ENCODE measurements at places on chromosomes 1 and 21. TPM values are rescaled to one million over a fixed set of nuclear protein-coding genes. Genes with fewer than 3 reads are reported as not detected.

DNA sequence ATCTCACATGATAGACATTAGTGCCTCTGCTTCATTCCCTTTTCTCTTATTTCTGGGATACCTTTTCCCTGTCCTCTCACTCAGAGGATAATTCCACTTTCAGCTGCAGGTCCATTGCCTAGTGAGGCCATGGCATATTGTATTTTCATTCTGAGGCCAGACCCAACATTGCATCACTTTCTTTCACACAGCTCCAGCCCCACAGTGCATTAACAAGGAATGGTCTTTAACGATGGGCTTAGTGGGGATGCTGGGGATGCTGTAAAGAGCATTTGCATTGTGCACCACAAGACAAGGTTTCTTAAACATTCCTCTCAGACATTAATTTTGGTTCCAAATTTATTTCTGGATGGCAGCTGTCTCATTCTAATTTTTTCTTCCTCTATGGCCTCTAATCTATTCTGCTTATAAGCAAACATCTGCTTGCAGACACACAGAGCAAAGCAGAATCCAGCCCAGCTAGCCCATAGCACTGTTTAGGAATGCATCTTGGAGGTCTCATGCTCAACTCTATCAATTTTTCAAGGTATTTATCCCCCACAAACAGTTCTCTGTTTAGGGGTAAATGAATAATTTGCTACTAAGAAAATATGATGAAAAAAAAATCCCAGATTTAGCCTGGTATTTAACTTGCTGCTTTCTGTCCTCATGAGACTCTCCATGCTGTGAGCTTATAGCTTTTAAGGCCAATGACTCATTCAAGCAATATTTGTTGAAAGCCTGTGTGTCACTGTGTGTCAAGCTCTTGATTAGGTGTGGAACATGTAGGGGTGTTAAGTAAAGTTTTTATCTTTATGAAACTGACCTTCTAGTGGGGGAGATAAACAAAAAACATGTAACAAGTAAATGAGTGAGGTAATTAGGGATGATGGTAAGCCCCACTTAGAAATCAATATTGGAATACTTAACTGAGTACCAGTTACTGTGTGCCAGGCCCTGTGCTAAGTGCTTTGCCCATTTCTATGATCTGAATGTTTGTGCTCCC lies 44.5 kb upstream of the CCDC190 start:
- H3K27me3 ChIP-seq = peaks cover 5% of the 10 kb centered on the region
- DNase-seq = no peak
- H3K4me1 ChIP-seq = no peaks in the 10 kb centered on the region
- no peak overlapping the region for H3K4me3 ChIP-seq

GRCh38 chr1:84540759-84541158 lies 33.5 kb downstream of the CTBS start:
- DNase-seq = no peak
- peaks cover 25% of the 10 kb centered on the region for H3K4me1 ChIP-seq
- H3K4me3 ChIP-seq = no peak overlapping the region
- no peak overlapping the region for H3K27ac ChIP-seq

DNA sequence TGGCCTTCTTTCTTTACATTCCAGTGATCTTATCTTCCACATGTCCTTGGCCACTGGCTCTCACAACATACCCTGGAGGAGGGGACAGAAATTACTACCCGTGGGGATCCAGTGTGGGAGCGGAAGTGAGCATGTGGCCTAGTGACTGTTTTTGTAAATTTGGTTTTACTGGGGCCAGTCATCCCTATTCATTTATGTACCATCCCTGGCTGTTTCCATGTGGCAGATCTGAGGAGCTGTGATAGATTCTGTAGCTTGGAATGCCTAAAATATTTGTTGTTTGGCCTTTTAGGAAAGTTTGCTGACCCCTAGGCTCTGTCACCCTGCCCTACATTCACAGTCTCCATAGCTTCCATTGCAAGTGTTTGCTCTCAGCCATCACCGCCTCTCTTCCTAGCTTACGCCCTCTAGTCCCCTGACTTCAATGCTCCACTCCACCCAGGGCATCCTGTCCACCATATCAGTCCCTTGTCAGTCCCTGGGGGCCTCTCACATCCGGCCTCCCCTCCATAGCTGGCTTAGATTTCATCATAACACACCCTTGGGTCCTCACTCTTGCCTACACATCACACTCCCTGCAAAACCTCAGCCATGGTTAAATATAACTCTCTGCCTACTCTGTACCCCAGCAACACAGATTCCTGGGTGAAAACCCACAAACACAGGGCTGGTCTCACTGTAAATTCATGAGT lies 25.8 kb downstream of the DHCR24 start:
- peak overlapping the region; percentile 23 for H3K27ac ChIP-seq
- no peak for DNase-seq
- no peaks in the 10 kb centered on the region for H3K27me3 ChIP-seq

- peaks cover 3% of the 10 kb centered on the region for H3K27me3 ChIP-seq
- no peak for DNase-seq
- H3K4me1 ChIP-seq = peaks cover 4% of the 10 kb centered on the region
- H3K4me3 ChIP-seq = no peak overlapping the region
These were observed 5.5 kb upstream of the ANKRD35 start for GRCh38 chr1:145891143-145891542.

GRCh38 chr1:45403718-45404117 lies 63.5 kb upstream of the MUTYH start:
- no peak for DNase-seq
- H3K36me3 ChIP-seq = no peaks in the 10 kb centered on the region
- H3K27ac ChIP-seq = no peak overlapping the region
- H3K27me3 ChIP-seq = no peaks in the 10 kb centered on the region

- H3K4me1 ChIP-seq = no peaks in the 10 kb centered on the region
- no peak overlapping the region for H3K4me3 ChIP-seq
- H3K27me3 ChIP-seq = peaks cover 21% of the 10 kb centered on the region
- H3K27ac ChIP-seq = no peak overlapping the region
- no peak for DNase-seq
These were observed 27.4 kb downstream of the PALMD start for GRCh38 chr1:99673315-99673714.

DNA sequence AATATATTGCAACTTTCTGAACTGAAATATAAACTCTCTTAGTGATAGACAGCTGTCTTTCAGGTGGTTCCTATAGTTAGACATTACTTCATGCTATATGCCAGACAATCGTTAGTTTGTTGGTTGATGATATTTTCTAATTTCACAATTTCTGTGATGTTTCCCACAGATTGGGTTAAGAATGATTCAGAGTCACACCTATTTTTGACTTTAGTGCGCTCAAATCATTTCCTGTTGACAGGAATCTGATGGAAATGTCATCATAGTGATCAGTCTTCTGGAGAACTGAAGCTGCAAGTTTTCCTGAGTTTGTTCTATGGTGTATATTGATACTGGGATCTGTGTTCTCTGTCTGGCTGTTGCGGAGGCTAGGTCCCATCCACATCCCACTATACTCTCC lies 119.7 kb downstream of the C1orf21 start:
- no peak overlapping the region for H3K4me3 ChIP-seq
- peaks cover 26% of the 10 kb centered on the region for H3K27me3 ChIP-seq
- no peaks in the 10 kb centered on the region for H3K4me1 ChIP-seq
- H3K36me3 ChIP-seq = no peaks in the 10 kb centered on the region
- H3K27ac ChIP-seq = no peak overlapping the region

DNA sequence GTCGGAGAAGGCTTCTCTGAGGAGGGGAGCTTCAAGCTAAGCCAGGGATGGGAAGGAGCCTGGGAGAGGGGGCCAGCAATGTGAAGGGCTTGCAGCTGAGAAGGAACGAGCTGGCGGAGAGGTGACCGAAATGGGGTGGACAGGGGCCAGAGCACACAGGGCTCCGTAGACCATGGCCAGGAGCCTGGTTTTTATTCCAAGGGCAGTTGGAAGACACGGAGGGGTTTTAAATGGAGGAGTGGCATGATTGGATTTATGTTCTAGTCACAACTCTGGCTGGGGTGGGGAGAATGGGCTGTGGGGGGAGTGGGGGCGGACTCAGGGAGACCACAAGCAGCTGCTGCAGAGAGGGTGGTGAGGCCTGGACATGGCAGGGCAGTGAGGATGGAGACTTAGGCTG lies 5.1 kb upstream of the EPS8L3 start:
- H3K4me3 ChIP-seq = no peak overlapping the region
- peaks cover 7% of the 10 kb centered on the region for H3K4me1 ChIP-seq
- DNase-seq = no peak
- peaks cover 2% of the 10 kb centered on the region for H3K27me3 ChIP-seq
- no peaks in the 10 kb centered on the region for H3K36me3 ChIP-seq
- H3K27ac ChIP-seq = no peak overlapping the region

- H3K4me1 ChIP-seq = no peaks in the 10 kb centered on the region
- H3K27ac ChIP-seq = no peak overlapping the region
- no peaks in the 10 kb centered on the region for H3K36me3 ChIP-seq
- no peak for DNase-seq
- H3K4me3 ChIP-seq = no peak overlapping the region
These were observed 663.2 kb downstream of the ADGRL2 start for GRCh38 chr1:82463951-82464350.

GRCh38 chr1:228224198-228225164 lies 16.6 kb downstream of the OBSCN start:
- no peak for DNase-seq
- no peaks in the 10 kb centered on the region for H3K27me3 ChIP-seq
- H3K4me3 ChIP-seq = no peak overlapping the region
- H3K36me3 ChIP-seq = peaks cover 7% of the 10 kb centered on the region

- H3K4me3 ChIP-seq = no peak overlapping the region
- no peak overlapping the region for H3K27ac ChIP-seq
- H3K4me1 ChIP-seq = no peaks in the 10 kb centered on the region
- peaks cover 24% of the 10 kb centered on the region for H3K27me3 ChIP-seq
These were observed 14.2 kb upstream of the TMEM125 start for GRCh38 chr1:43255438-43256210.

DNA sequence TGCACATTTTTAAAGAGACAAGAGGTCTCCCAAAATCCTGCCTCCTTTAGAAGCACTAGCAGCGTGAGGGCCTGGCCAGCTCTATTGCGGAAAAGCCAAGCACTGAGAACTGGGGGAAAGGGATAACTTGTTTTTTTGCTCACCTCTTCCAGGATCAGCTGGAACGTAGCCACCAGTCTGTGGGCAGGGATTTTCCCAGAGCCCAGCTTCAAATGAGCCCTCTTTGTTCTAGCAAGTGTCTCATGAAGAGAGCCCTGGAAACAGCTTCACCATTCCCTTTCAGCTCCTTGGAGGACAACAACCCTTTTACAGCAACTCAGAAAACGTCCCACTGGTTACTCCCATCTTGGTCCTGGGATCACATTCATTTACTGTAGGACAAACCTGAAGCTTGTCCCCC lies 195.4 kb downstream of the LMX1A start:
- H3K4me1 ChIP-seq = no peaks in the 10 kb centered on the region
- H3K27me3 ChIP-seq = no peaks in the 10 kb centered on the region
- no peak for DNase-seq
- no peak overlapping the region for H3K27ac ChIP-seq
- H3K4me3 ChIP-seq = no peak overlapping the region

DNA sequence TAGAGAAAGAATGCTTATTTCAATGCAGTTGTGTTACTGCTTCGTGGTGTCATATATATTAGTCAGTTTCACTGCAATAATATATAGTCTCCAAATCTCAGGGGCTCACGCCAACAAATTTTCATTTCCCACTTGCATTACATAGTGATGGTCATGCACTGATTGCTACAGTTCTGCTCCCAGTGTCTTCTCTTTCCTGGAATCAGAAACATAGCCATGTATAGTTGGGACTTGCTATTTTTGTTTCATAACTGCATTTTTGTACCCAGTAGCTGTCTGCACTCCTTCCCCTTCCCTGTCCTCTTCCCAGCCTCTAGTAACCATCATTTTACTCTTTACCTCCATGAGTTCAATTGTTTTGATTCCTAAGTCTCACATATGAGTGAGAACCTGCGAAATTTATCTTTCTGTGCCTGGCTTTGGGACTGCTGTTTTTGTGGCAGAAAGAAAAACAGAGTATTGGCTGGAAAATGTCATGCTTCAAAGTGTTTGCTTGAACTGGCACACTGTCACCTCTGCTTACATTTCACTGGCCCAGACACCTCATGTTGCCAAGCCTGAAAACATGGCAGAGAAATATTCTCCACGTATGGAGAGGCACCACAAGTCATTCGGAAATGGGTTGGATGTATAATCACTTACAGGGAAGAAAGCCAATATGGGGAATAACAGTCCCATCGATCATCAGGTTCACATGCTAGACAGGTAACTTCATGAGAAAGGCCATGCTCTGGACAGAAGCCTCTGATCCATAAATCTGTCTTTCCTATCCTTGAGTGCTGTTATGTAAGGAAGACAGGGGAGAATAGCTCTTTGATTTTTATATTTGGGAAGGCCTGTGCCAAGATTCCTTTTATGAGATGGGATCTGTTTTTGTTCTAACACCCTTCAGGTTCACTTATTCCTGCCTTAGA lies 60.4 kb upstream of the BACH1 start:
- no peak overlapping the region for H3K27ac ChIP-seq
- no peaks in the 10 kb centered on the region for H3K36me3 ChIP-seq
- peaks cover 29% of the 10 kb centered on the region for H3K27me3 ChIP-seq
- H3K4me3 ChIP-seq = no peak overlapping the region

GRCh38 chr1:28775121-28775942 lies 36.6 kb upstream of the OPRD1 start:
- H3K27me3 ChIP-seq = peaks cover 6% of the 10 kb centered on the region
- H3K4me3 ChIP-seq = peak overlapping the region; percentile 66
- DNase-seq = peak; percentile 71
- no peak overlapping the region for H3K27ac ChIP-seq
- peaks cover 14% of the 10 kb centered on the region for H3K36me3 ChIP-seq

- H3K36me3 ChIP-seq = no peaks in the 10 kb centered on the region
- H3K4me3 ChIP-seq = no peak overlapping the region
- DNase-seq = no peak
- no peak overlapping the region for H3K27ac ChIP-seq
These were observed 16.1 kb upstream of the PADI6 start for GRCh38 chr1:17355898-17356297.

GRCh38 chr21:29308456-29308783 lies 9.7 kb downstream of the BACH1 start:
- H3K36me3 ChIP-seq = peaks cover 19% of the 10 kb centered on the region
- peaks cover 16% of the 10 kb centered on the region for H3K4me1 ChIP-seq
- H3K27me3 ChIP-seq = no peaks in the 10 kb centered on the region
- no peak overlapping the region for H3K27ac ChIP-seq

DNA sequence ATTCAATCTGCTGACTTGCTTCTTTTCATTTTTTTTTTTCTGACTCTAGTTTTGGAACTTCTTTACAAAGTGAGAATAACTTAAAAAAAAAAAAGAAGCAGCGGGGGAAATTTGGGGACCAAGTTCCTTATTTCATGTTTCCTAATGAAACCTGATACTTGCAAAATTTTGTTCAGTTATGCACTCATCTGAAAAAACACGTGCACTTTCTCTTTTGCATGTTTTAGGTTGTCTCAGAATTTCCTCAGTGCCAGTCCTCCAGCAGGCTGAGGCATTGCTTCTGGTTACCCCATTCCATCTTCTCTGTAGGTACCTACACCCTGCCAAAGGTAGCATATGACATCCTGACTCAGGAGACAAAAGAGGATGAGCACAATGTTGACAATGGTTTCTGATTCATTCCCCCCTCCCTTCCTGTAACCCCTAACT lies 299.7 kb downstream of the GRIK1 start:
- no peak overlapping the region for H3K27ac ChIP-seq
- H3K36me3 ChIP-seq = no peaks in the 10 kb centered on the region
- no peak overlapping the region for H3K4me3 ChIP-seq
- DNase-seq = no peak

TMED5 gene
- 70.8 TPM for total RNA-seq

LCE1E gene
- not detected for total RNA-seq

CNTN2 gene
- total RNA-seq = not detected

RCSD1 gene
- total RNA-seq = 155 TPM

HLX gene
- total RNA-seq = 0.33 TPM

PRRC2C gene
- 188 TPM for total RNA-seq

RPE65 gene
- total RNA-seq = not detected

EPHB2 gene
- not detected for total RNA-seq

CD101 gene
- 2.9 TPM for total RNA-seq

AGMAT gene
- 7.9 TPM for total RNA-seq

ESRRG gene
- total RNA-seq = not detected

WNT2B gene
- total RNA-seq = 0.08 TPM

SHISAL2A gene
- total RNA-seq = 10.8 TPM

ARHGAP29 gene
- not detected for total RNA-seq

LRRC7 gene
- not detected for total RNA-seq
